ENCODE measurements at places on chromosomes 12 and 14. TPM values are rescaled to one million over a fixed set of nuclear protein-coding genes. Genes with fewer than 3 reads are reported as not detected.

CDKN1B gene
- 29.7 TPM for total RNA-seq

- no peak for DNase-seq
Measured at GRCh38 chr14:95056476-95056875, 100.9 kb downstream of the DICER1 start.

DNA sequence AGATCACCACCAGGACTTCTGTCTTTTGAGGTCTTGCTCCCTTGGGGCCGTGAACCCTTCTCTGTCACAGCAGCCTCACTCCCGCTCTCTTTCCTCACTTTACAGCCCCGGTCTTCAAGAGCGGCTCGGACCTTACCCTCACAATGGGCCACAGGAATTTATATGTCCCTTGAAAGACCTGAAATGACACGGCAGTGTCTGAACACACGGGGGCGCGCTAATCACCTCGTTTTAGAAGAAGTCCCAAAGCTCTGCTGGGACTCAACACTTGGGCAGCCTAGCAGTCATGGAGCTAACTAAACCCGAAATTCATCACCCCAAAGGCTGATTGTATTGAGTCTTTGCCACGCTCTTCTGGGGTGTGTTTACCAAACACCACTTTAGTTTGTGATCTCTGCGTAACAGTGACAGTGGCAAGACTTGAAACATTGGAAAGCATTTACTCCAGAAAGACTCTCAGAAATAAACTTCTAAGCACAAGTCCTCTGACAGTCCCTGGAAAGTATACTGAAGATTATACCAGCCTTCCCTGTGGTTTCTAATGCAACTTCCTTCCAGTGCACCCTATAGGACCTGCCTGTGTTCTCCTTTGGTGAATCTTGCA, 29.0 kb downstream of the SERPINA11 start:
- peak; percentile 81 for DNase-seq

DNA sequence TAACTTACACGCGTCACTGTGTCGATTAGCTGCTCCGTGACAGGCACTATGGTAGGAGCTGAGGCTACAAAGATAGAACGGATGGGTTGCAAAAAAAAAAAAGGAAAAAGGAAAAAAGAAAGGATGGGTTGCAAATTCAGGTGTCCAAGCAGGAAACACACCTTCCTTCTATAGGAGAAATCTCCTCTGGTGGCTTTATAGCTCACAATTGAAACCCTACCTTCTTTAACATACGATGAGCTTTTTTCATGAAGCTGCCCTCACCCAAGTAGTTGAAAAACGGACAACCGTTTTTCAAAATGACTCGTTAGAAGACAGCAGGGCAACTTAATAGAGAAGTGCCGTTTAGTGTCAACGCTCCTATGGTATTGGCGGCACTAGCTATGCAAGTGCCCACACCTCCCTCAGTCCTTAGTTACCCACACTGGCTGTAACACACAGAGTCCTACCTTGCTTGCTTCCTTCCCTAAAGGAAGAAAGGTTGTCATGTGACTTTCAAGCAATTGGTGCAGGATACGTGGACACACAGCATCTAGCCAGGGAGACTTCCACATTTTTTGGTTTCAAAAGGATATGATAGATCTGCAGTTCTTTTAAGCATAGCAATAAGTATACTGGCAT, 682 bp upstream of the TRIP11 start:
- peak; percentile 34 for DNase-seq

DNA sequence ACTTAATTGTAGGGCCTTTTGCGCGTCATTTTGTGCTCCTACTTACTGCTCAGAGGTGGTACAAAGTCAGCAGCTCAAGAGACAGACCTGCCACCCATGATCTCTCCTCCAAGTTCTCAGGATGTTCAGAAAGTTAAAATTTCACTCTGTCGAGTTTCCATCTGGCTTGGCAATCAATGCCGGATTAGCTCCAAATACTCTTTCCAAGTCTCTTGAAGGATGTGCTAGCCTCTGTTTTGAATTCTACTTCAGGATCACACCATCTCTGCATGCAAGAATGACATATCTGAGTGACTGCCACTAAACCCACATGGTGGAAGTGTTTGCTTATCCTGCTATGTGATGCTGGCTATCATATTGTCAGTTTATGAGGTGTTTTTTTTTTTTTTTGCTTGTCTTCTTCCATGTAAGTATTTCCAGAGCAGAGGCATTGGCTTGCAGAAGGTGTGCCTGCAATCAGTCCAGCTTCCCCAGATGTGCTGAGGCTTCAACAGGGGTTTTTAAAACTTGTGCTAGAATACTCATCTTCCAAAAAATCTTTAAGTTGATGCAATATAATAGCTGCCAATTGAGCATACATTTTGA, 125.6 kb downstream of the RGS6 start:
- no peak for DNase-seq

DNA sequence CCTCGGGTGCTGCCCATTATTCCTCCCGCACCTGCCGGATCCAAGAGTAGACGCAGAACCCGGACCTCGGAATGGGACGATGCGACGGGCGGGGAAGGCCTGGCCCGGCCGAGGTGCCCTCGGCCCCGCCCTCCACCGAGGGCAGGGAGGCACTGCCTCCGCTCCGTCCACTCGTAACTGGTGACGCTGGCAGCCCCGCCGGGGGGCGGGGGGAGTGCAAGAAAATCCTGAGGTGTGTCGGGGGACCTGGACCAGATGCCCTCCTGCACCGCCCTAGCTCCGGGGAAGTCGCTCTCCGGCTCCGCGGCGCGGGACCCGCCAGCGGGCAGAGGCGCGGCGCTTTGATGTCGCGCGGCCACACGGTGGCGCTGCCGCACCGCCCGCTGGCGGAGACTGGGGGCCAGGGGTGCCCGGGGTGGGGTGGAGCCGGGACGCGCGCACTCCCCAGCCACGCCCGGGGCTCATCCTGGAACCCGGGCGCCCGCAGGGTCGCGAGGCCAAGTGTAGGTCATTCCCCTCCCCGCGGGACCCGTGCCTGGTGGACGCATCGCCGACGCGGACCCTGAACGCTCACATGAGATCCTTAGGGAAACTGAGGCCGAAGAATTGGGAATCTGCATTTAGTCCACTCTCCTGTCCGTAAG, 202.8 kb downstream of the TTC8 start:
- peak; percentile 68 for DNase-seq

GRCh38 chr14:52661314-52661713, 34.0 kb downstream of the ERO1A start:
- no peak for DNase-seq

GRCh38 chr12:130573766-130574165, 142.3 kb downstream of the RIMBP2 start:
- DNase-seq, result no peak
